ENCODE measurements at places on chromosomes 5 and 9.

DNA sequence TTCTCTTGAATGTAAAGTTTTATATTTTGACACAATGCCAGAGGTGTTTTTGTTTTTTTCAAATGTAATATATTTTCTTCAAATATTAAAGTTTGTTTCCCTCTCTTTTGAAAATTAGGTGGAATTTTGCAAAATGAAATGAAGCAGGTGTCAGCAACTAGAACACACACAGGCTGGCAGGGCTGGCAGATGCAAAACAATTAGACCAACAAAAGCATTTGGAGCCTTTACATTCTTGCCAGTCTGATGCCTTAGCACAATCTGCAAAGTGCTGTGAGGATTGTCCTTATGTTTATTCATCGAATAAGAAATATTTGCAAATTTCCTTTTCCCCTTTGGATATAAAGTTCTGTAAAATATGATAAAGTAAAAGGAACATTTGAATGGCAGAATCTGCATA lies 1063.9 kb downstream of the CDH9 start:
- DNase-seq, result no peak

GRCh38 chr5:74232276-74232675 lies 408.3 kb downstream of the ENC1 start:
- no peak for DNase-seq

DNA sequence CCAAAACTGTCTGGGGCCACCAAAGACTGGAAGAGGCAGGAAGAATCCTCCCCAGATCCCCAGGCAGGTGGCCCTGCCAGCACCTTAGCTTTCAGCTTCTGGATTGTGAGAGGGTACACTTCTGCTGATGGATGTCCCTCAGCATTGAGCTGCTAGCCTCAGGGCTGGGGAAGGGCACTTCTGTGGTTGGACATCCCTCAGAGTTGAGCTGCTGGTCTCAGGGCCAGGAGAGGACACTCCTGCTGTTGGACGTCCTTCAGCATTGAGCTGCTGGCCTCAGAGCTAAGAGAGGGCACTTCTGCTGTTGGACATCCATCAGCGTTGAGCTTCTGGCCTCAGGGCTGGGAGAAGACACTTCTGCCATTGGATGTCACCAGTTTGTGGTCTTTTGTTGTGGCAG lies 83.8 kb upstream of the FCN1 start:
- no peak for DNase-seq

- DNase-seq, result no peak
Observed at GRCh38 chr5:13629218-13629617, 315.3 kb downstream of the DNAH5 start.

DNA sequence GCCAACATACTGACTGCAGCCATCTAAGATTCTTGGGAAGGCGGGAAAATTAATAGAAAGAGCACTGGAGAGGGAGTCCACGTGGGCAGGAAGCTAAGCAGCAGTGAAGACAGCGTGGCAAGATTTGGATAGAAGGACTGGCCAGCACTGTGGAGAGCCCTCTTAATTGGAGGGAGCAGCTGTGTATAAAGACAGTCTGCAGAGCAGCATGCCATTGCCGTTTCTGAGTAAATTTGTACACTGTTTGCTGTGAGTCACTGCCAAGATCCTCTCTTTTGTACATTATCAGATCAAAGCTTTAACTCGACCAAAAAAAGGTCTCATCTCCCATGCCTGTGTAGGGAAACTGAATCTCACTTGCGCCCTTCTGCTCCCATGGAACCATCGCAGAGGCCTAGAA lies 45.3 kb downstream of the INSYN2B start:
- DNase-seq, result no peak

DNA sequence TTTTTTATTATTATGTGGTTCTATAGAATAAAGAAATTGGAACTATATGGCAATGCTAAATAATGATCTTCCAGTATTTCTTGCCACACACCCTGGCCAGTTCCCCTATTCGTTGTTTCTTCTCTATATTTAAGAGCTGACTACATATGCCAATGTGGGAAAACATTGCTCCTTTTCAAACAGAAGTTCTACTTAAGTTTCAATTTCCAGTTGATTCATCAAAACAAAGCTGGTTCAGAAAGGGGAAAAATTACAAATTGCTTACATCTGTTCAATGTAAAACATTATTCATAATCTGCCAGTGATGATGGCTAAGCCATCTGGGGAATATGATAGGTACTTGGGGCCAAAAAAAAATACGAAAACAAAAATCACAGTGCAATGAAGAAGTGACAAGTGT lies 76.9 kb downstream of the ST8SIA4 start:
- no peak for DNase-seq

GRCh38 chr9:88319936-88320747 lies 68.1 kb upstream of the SPIN1 start:
- no peak for DNase-seq

DNA sequence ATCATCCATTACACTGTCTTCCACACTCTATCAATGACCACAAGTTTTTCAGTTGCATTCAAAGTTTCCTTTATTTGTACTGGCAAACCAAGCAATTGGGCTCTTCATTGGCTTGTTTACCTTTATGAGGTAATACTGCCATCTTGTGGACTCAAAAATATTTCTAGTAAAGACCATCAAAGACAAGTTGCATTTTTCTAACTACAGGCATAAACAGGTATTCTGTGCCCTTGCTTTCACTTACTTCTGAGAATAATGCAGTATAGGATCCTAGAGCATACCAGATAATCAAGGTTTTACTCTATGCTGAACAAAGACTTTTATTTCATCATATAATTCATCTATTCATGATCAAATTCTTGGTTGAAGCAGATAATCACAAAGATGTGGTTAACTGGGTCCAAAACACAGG lies 173.7 kb upstream of the POU5F2 start:
- no peak for DNase-seq

GRCh38 chr9:113992994-113993393 lies 85.1 kb downstream of the AMBP start:
- no peak for DNase-seq

- DNase-seq, result no peak
Observed at GRCh38 chr9:130480673-130481072, 35.9 kb downstream of the ASS1 start.

DNA sequence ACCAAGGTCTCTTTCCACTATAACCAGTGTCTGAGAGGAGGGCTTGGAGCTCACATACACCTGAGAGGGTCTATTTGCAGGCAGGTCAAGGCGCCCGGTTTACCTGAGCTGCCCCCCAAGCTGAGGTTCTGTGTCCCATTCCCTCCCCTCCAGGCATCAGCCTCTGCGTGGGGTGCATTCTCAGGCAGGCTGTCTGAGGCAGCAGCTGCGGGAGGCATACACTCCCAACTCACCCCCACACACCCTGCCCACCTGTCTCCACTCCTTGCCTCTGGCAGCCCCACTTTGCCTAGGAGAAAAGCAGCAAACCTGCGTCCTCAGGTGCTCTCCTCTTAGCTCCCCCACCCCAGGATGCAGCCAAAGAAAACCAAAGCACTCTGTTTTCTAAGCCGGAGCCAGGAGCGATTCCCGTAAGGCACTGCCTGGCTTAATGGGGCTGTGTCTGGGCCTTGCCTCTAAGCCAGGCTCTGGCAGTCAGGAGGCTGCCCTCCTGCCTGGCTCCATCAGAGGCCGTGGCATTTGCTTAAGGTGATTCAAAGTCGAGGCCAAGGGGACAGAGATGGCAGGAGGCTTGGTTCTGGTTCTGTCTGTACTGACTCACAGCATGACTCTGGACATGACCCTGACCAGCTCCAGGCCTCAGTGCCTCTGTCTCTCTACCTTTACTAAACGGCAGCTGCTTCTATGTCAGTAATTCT lies 139.2 kb upstream of the TRIM32 start:
- no peak for DNase-seq

DNA sequence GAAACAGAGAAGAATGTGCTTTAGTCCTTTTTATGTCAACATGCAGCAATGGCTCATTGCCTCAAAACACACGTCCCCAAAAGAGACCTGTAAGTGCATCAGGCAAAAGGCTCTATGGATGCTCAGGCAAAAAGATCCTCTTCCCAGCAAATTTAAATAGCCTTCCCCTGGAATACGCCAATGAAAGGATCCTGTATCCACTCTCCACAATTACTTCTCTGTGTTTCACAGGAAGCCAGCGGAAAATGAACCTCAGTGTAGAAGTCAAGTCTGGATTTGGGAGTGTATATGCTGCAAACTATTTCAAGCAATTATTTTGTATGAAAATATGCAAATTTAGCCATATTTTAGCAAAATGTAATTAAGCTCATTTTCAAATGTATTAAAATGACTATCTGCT lies 217.9 kb downstream of the EPB41L4A start:
- DNase-seq, result no peak

- DNase-seq, result no peak
Observed at GRCh38 chr5:53313145-53313544, 167.3 kb upstream of the FST start.

- DNase-seq, result no peak
Observed at GRCh38 chr5:180294411-180294810, 2.5 kb upstream of the MAPK9 start.

DNA sequence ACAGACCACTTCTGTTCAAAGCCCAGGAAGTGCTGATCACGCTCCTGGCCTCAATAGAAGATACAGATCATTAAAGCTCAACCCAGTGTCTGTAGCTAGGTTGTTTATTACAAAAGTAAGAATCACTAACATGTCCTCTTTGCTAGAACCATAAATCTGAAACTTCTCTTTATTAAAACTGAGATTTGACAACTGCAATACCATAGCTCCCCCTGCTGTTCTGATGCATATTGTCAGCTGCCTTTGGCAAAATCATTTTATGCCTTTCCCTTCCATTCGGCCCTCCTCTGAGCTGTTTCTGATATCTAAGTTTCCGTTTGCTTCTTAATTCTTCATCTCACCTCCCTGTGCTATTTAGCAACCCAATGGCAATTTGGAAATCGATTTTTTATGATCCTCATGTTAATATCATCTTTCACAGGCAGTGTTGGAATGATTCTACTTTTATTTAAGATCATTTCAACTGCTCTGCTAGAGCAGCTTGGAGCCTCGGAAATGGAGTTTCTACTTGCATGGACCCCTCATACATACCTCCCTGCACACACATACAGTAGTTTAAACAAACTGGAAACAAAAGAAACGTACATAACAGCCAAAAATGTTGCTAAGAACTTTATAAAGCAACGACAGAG lies 998.8 kb downstream of the MAT2B start:
- DNase-seq, result no peak

- no peak for DNase-seq
Observed at GRCh38 chr5:146633323-146633764, 117.4 kb upstream of the GPR151 start.

GRCh38 chr5:159161361-159162214 lies 47.8 kb downstream of the RNF145 start:
- DNase-seq, result no peak

- DNase-seq, result no peak
Observed at GRCh38 chr9:106111039-106111730, 416.8 kb downstream of the TMEM38B start.

DNA sequence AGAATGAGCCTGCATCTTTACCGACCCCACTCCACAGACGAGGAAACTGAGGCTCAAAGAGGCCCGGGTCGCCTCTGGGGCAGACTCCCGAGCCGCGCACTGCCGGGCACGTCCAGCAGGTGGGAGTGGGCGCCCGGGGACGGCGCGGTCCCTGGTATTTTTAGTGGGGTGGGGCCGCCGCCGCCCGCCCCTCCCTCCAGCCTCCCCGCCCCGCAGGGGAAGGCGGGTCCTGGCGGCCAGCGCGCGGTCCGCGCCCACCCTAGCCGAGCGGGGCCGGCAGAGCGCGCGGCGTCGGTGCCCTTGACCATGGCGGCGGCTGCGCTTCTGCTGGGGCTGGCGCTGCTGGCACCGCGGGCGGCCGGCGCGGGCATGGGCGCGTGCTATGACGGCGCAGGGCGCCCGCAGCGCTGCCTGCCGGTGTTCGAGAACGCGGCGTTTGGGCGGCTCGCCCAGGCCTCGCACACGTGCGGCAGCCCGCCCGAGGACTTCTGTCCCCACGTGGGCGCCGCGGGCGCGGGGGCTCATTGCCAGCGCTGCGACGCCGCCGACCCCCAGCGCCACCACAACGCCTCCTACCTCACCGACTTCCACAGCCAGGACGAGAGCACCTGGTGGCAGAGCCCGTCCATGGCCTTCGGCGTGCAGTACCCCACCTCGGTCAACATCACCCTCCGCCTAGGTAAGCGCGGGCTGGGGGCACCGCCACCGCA lies at the start of gene LAMC3:
TSS of gene LAMC3 (plus strand) at position 266 of the 710 bp plus-strand sequence. CDS start at position 307, 41 bp downstream.
- no peak for DNase-seq

DNA sequence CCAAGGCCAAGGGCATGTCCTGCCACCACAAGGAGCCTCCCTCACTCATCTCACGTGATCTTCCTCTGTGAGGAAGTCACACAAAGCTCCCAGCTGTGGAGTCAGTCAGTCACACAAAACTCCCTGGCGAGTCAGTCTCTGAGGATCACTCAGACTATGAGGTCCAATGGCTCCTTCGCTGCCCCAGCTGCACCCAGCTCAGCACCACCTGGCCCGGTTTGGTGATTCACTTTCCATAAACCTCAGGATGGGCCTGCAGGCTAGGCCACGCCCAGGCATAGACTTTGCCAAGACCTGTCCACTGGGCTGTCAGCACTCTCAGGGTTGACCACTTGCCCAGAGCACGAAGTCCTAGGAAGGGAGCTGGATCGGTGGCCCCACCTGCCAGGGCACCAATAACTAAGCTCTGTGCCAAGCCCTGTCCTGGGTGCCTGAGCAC lies 233.8 kb downstream of the HSPA4 start:
- no peak for DNase-seq

- DNase-seq, result no peak
Observed at GRCh38 chr9:135830496-135830895, 76.8 kb downstream of the CAMSAP1 start.

- DNase-seq, result no peak
Observed at GRCh38 chr5:180129291-180130190, 58.0 kb upstream of the RNF130 start.

DNA sequence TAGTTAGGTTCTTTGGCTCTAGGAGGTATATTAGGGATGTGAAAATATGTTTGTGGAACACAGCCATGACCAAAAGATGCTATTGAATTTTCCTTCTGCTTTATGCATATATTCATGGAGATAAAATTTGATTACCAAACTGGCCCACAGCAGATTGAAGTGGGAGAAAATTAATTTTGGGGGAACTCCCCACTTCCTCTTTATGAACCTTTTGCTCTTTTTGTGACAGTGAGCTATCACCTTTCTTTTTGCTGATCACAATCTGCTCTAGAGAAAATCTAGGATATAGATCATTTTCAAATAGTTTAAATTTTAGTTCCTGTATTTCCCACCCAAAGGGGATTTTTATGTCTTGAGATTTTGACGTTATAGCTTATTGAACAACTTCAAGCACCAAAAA lies 313.0 kb downstream of the GABRB2 start:
- no peak for DNase-seq

All from effector CD4-positive, alpha-beta T cell (primary cell).